ENCODE measurements at places on chromosomes 7 and 10. TPM values are rescaled to one million over a fixed set of nuclear protein-coding genes. Genes with fewer than 3 reads are reported as not detected.

The GPR158 gene
- total RNA-seq: not detected

The PKD2L1 gene
- total RNA-seq: not detected

The KLLN gene
- total RNA-seq: 1.1 TPM

The MRPL32 gene
- total RNA-seq: 50.3 TPM
